ENCODE measurements at places on chromosomes 5 and 9.

- DNase-seq, result no peak
These were observed 47.3 kb downstream of the ANKRD55 start for GRCh38 chr5:56185768-56186311.

- no peak for DNase-seq
These were observed 15.0 kb downstream of the GALNT10 start for GRCh38 chr5:154205441-154206117.

- DNase-seq, result no peak
These were observed 276.2 kb upstream of the TNC start for GRCh38 chr9:115393976-115394775.

GRCh38 chr5:174010365-174010764, 21.4 kb downstream of the C5orf47 start:
- no peak for DNase-seq

DNA sequence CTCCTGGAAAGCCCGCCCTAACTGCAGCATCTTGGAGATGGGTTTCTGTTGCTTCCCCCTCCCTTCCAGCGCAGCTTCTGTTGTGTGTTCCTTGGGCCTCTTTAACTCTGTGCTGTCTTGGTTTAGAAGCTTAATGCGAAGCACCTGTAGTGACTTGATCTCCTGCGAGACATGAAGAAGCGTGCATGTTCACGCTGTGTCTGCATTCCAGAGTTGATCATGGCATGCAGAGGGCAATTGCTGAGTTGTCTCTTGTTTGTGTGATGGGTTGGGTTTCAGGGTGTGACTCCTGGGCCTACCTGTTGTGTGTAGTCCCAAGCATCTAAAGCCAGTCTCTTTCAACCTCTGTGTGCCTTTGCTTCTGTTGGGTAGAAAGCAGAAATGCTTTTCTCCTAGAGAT, 155.6 kb downstream of the SMARCA2 start:
- DNase-seq, result no peak

DNA sequence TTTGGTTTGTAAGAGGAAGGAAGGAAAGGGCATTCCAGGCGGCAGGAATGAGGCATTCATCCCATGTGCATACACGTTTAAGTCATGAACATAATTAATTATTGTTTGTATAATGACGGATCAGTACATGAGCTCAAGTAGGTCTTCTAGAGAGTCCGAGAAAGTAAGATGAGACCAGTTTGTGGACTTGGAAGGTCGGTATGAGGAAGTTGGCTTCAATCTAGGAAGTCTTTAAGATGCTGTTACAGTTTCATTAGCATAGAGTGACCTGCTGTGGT, 2.1 kb downstream of the GTF3C4 start:
- no peak for DNase-seq

GRCh38 chr5:16740066-16740810, 123.4 kb upstream of the RETREG1 start:
- DNase-seq, result no peak

- no peak for DNase-seq
These were observed 278.7 kb downstream of the NPR3 start for GRCh38 chr5:32989815-32990214.

DNA sequence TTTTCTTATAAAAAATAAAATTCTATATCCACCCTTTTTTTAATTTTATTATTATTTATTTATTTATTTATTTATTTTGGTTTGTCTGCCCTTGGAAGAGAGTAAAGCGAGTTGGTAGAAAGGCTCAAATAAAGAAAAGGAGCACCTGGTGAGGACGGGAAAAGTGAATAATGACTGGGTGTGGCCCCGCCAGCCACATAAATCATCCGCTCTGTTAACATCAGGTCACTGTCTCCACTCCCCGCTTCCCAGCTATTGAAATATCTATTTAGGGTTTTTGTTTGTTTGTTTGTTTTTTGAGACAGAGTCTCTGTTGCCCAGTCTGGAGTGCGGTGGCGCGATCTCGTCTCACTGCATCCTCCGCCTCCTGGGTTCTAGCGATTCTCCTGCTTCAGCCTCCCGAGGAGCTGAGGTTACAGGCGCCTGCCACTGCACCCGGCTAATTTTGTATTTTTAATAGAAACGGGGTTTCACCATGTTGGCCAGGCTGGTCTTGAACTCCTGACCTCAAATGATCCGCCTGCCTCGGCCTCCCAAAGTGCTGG, 844 bp downstream of the POLR3G start:
- no peak for DNase-seq

DNA sequence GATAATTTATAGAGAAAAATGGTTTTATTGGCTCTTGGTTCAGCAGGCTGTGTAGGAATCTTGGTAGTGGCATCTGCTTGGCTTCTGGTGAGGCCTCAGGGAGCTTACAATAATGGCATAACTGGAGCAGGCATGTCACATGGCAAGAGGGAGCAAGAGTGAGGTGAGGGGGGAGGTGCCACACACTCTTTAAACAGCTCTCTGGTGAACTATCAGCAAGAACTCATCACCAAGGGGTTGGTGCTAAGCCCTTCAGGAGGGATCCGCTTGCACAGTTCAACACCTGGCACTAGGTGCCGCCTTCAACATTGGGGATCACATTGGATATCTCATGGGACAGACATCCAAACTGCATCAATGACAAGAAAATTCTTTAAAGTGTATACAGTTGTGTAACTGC, 10.5 kb downstream of the GPBP1 start:
- DNase-seq, result no peak

DNA sequence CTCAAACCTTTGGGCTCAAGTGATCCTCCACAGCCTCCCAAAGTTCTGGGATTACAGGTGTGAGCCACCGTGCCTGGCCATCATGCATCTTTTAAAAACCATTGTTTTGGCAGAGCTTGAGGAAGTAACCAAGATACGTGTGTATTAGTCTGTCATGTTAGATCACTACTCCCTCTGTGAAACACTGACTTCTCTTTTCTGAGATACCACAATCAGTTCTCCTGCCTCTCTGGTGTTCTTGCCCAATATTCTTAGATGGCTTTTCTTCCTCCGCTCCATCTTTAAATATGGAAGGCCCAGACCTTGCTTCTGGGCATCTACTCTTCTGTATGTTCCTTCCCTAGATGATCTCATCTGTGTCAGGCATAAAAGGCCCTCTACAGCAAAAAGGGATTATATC, 14.2 kb upstream of the CCNB1 start:
- DNase-seq, result no peak

GRCh38 chr9:14478175-14479162, 164.5 kb upstream of the NFIB start:
- DNase-seq, result no peak

- no peak for DNase-seq
These were observed 48.2 kb downstream of the OXCT1 start for GRCh38 chr5:41822036-41822435.

DNA sequence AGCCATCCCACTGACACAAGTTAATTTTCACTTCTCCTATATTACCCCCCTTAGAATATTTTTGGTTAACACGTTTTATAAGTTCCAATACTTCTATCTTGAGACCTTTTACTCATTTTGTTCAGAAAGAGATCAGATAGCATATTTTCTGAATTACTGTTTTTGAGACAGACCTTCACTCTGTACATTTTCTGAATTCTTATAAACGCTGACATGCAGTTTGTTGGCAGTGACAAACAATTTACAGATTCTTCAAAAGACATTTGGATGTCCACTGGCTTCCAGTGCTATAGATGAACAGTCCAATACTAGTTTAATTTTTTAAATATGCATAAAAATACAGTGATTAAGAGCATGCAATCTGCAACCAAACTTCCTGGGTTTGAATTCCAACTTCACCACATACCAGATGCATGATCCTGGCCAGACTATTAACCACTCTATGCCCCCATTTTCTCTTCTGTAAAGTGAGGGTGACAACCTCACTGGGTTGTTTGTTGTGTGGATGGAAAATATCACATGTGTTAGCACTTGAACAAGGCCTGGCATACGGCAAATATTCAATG, 142.1 kb downstream of the AGTPBP1 start:
- no peak for DNase-seq

DNA sequence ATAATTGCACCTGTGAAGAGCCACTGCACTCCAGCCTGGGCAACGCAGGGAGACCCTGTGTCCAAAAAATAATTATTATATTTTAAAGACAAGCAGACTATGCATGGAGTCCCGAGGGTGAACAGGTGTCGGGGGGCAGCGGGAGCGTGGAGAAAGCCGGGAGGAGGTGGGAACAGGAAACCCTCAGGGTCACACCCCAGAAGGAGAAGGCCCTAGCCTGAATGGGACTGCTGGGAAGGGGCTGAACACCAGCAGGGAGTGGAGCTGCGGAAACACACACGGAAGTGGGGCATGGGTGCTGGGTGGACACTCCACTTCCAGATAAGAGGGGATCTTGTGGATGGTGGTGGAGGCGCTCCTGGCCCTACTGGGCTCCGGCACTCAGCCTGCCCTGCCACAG, 12.8 kb downstream of the SURF6 start:
- DNase-seq, result no peak

- DNase-seq, result no peak
These were observed 342.0 kb upstream of the ACTBL2 start for GRCh38 chr5:57824623-57825022.

- no peak for DNase-seq
These were observed 5.2 kb upstream of the SLC27A4 start for GRCh38 chr9:128335161-128335560.

DNA sequence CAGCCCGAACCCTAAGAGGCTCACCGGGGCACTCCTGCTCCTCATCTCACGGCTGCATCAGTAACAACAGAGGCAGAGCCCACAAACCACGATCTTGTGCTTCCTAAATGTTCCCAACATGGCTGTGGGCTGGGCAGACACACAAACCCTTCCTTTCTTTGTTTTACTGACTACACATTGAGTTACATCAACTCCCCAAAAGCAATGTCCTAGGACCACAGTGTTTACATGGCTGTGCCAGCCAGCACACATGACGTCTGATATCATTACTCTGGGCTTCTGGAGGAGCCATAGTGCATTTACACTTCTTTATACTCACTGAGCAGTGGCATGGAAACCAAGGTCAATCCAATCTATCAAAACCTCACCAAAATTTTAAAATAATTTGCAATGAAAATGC, 101.4 kb downstream of the LHFPL2 start:
- no peak for DNase-seq

GRCh38 chr5:159094745-159095144, 5.0 kb downstream of the EBF1 start:
- no peak for DNase-seq

GRCh38 chr5:98771382-98772109, 1.9 kb upstream of the RGMB start:
- peak; percentile 86 for DNase-seq

- no peak for DNase-seq
These were observed 141.7 kb upstream of the PRLR start for GRCh38 chr5:35371951-35372426.

- no peak for DNase-seq
These were observed 228.9 kb upstream of the IRX4 start for GRCh38 chr5:2111569-2112105.

DNA sequence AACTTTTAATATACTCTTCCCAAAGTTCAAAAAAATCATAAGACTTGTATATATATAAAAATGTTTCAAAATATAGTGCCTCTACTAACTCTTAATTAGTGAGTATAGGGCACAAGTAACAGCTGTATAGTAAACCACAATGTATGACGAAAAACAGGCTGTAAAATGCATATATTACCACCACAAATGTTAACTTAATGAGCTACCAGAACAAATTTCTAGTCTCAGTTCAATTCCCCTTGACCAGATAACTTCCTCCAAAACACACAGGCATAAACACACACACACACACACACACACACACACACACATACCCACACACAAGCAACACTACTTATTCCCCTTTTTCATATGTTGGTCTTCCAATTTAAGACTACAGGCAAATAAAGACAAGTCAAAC, 78.8 kb downstream of the FBXL17 start:
- DNase-seq, result no peak

- DNase-seq, result no peak
These were observed 18.8 kb downstream of the SMIM32 start for GRCh38 chr5:136174021-136174659.

DNA sequence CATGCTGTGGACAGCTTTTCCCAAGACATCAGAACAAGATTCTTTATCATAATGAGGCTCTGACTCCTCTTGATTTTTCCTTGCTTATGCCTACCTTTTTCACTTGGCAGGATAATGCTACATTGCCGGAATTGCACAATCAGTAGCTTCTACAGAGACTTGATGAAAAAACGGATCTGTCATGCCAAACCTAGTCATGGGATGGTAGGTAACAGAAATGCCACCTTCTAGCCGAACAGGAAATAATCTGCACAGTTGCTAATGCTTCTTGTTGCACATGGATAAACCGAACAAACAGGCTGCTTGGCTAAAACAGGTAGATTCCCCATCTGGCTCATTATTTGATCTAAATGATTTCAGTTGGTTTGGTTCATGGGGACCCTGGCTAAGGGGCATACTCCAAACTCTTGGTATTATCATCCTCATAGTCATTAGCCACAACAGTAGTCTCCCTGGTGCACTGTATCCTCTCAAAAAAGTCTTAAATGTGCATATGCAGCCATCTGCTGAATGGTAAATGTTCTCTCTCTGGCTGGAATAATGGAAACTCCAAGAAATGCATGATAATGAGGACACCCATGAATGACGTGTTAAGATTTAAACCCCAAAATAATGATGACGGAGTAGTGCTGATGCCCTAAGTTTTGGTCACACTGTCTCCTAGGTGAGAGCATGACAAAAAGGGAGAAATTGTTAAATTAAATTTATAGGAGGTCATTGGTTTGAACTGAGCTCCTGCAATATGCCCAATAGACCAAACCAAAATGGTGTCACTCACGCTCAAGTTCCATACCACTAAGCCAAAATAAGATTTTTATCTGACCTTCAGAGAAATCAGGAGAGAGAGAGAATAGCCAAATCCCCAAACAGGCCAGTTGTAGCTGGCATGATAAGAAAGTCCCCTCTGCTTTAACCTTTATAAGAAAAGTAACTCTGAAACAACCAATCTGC, 47.0 kb downstream of the RAPGEF1 start:
- DNase-seq, result no peak

DNA sequence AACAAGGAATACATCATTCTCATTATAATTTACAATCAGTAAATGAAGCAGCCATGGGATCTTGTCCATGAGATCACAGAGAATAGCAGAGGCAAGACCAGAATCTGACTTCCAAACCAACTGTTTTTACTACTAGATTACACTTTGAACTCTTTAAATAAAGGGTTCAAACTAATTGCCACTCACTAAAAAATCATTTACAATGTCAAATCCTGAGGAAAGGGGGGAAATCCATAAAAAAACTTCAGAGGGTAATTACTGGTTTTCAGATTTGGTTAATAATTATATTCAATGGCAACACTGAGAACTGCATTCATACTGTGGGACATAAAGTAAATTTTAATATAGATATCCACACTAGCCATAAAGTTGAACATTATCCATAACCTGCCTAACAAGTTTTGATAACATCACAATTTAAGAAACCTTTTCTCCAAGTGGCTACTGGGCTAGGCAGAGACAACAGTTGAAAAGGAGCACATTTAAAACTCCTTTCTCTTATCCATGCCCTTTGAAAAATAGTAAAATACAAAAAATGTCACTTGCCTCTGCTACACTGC, 15.9 kb downstream of the PLPP1 start:
- DNase-seq, result no peak

Measured in neuronal stem cell (in vitro differentiated cells).